ENCODE measurements at places on chromosomes 1 and 21.

GRCh38 chr1:47198214-47198613, 8.4 kb upstream of the PDZK1IP1 start:
- DNase-seq = no peak

- DNase-seq = no peak
Measured at GRCh38 chr1:244918421-244919319, 54.3 kb upstream of the HNRNPU start.

- DNase-seq = peak; percentile 60
Measured at GRCh38 chr1:44217809-44218410, 4.6 kb downstream of the DMAP1 start.

- DNase-seq = no peak
Measured at GRCh38 chr1:19976317-19977003, 3.0 kb downstream of the PLA2G2A start.

DNA sequence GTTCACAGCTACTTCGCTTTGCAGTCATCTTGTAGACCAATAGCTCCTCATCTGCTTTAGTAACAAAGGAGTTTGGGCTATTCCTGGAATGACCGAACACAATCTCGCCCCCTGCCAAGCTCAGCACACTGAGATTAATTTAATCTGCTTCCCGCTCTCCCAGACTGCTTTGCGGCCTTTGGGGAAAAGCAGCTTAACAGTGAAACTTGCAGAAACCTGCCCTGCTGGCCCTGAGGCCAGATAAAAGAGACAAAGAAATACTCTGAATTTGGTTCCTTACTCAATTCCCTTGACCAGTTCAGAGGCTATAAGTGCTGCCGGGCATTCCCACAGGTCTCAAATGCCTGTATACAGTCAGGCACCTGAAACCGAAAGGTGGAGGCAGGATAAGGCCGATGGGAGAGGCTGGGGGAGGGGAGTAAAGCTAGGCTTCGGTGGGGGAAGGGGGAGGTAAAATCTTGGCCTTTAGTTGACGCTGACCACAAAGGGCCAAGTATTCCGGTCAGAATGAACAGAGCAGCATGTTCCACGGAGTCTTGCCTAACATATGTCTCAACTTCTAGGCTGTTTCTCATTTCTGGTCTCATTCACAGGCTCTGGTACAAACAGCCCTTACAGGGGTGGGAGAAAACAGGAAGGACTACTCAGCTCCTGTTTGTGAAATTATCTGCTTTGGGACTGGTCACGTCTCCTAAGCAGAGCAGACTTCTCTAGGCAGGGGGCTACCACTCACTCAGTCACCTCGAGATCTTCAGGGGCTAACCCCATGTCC, 17.7 kb upstream of the A3GALT2 start:
- DNase-seq = peak; percentile 54

All from fibroblast of skin of scalp (primary cell).